Glutamatergic neuron (in vitro differentiated cells): ENCODE measurements at places on chromosomes 5 and 9. TPM values are rescaled to one million over a fixed set of nuclear protein-coding genes. Genes with fewer than 3 reads are reported as not detected.

Gene SPATA31D4
- not detected for total RNA-seq

Gene GPR150
- total RNA-seq, result not detected

Gene FBN2
- 0.86 TPM for total RNA-seq

Gene TEX53
- total RNA-seq, result not detected

Gene UIMC1
- 38.5 TPM for total RNA-seq

Gene DELE1
- total RNA-seq, result 108 TPM

Gene FSD1L
- total RNA-seq, result 32.5 TPM

Gene PPP2R2B
- 11.4 TPM for total RNA-seq

Gene BAAT
- total RNA-seq, result 0.54 TPM

Gene NEURL1B
- total RNA-seq, result 11.4 TPM

Gene OBP2B
- not detected for total RNA-seq

Gene IFNE
- total RNA-seq, result not detected

Gene CTSV
- total RNA-seq, result 1.3 TPM

Gene FOXI1
- total RNA-seq, result not detected

Gene GRM6
- not detected for total RNA-seq
